ENCODE measurements at places on chromosomes 11 and 22.

- no peak for DNase-seq
Measured at GRCh38 chr11:8794126-8794525, 111.5 kb downstream of the RPL27A start.

DNA sequence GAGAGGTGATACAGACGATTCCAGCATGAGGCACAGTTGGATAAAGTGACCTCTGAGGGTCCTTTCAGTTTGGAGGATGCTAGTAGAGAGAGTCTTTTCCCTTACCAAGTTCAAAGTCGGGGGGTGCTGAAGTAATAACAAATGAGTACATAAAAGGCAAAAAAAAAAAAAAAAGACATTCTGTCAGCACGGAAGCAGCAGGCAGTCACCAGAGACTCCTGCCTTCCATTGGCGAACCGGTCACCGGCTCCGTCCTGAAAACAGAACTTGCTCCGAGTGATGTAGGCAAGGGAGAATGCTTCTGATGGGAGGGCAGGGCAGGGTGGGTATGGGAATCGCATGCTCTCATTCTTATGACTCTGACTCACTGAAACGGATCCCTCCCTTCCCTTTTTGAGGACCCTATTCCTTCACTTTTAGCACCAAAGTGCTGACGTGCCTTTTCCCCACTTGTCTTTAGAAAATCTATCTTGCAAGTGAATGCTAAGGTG, 65.9 kb downstream of the PRR5L start:
- no peak for DNase-seq

DNA sequence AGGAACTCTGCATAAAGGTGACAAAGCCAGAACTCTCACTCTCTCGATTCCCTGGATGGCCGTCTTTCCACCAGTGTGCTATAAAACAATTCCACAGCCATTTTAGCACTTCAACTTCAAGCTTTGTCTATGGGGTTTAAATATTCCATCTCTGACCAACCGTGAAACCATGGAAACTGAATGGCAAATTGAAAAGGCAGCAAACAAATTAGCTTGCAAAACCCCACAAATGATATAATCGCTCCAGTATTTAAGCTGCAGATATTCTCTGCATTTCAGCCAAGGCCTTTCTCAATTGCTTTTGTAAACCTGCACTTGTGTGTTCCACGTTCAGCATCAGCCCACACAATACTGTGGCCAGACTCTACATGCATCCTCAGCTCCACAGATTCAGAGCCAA, 131.7 kb upstream of the ISX start:
- no peak for DNase-seq

GRCh38 chr22:28576162-28576561, 103.5 kb downstream of the TTC28 start:
- no peak for DNase-seq

DNA sequence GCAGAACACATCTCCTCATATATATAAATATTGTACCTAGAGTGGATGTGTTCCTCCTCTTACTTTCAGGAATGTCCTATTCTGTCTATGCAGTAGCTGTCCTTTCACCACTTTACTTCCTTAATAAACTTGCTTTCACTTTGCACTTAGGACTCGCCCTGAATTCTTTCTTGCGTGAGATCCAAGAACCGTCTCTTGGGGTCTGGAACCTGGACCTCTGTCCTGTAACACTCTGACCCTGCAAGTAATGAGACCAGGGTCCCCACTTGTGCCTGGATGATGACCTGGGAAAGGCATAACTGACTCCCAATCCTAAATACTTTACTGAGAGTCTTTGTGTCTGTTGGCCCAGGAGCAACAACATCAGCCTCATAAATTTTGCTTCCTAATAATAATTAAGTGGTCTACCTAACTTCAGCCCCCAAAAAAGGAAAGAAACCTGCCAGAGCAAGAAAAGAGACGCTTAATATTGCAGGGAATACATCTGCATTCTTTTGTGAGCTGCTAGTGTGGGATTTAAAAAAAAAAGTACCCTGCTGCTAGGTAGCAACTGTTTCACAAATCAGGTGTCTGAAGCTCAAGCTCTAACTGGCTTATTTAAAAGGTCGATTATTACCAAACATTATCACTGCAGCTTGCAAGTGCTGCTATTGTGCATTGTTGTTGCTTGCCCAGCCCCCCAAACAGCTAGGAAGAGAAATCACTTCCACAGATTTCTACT, 69.3 kb downstream of the FAM168A start:
- no peak for DNase-seq

DNA sequence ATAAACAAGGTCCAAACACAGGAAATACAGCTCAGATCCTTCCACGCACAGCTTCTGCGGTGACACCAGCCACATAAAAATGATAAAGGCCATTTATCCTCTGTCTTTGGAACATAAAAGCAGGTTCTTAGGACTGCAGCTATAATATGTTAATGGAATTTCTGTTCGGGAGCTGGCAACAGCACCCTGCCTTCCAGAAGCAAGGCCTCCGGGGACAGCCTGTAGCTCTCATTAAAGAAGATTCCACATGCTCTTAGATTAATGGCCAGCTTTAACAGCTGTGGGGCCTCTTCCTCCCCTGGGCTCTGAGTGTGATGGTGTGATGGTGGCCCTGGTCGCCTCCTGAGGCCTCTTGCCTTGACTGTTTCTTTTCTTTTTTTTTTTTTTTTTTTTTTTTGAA, 137.3 kb downstream of the CACNA1I start:
- DNase-seq, result no peak

- no peak for DNase-seq
Measured at GRCh38 chr11:130997278-130997677, 81.0 kb upstream of the SNX19 start.

All from globus pallidus (tissue), 1 donor.